Muscle of arm (tissue), 14 donors: ENCODE measurements at places on chromosomes 1 and 21. TPM values are rescaled to one million over a fixed set of nuclear protein-coding genes. Genes with fewer than 3 reads are reported as not detected.

- DNase-seq, result no peak
These were observed 88.8 kb downstream of the SYT2 start for GRCh38 chr1:202621446-202621845.

The NTRK1 gene
- polyA plus RNA-seq, result 0.37 TPM

GRCh38 chr21:42734323-42734971, 81.0 kb downstream of the PDE9A start:
- DNase-seq, result no peak

DNA sequence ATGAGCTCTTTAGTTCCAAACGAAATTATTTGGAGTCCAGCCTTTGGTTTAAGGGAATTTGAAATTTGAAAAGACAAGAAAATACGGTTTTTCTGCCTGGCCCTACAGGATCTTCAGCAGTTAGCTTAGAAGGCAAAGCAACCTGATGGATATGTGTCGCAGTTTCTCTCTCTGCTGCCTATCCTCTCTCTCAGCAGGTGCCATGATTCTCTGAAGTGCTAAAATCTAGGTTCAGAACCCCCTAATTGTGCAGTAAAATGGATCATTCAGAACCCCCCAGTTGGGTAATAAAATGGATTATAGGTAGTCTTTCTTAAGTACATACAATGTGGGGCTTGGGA, 446 bp upstream of the DEPDC1 start:
- no peak for DNase-seq

DNA sequence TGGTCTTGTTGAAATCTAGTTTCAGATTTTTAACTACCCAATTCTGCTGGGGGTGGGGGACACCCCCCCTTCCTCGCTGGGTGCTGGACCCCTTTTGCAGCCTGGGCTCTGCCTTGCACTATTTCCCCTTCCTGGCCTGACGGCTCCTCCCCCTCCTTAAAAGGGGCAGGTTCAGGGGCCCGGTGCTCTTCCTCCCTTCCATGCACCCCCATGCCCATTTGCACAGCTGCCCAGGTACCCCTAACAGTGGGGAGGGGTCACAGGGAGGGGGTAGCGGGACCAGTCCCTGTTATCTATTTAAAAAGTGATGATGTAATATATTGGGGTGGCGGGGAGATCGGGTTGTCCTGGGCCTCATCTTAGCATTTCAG, 15.3 kb downstream of the ZBTB7B start:
- no peak for DNase-seq

DNA sequence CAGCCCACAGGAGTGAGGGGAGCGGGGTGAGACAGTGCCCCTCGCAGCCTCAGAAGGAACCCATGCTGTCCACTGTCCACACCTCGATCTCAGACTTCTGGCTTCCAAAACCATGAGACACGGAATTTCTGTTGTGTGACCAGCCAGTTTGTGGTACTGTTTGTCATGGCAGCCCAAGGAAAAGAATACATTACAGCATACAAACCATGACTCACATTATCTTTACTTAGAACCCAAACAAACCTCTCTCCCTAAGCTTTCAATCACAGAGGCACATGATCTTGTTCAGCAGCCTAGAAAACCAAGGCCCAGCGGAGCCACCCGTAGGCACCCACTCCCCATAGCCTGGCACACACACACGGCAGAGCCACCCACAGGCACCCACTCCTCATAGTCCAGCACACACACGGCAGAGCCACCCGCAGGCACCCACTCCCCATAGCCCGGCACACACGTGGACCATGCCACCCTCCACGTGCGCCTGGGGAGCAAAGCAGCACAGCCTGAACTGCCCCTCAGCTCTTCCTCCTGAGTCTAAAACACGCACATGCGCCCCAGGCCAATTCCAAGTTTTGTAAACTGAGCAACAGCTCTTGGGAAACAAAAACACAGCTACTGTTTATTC, 458 bp upstream of the KRTAP10-4 start:
- DNase-seq, result no peak

- no peak for DNase-seq
These were observed 817.9 kb downstream of the PLA2G4A start for GRCh38 chr1:187646536-187647107.

The TCHHL1 gene
- polyA plus RNA-seq, result not detected

DNA sequence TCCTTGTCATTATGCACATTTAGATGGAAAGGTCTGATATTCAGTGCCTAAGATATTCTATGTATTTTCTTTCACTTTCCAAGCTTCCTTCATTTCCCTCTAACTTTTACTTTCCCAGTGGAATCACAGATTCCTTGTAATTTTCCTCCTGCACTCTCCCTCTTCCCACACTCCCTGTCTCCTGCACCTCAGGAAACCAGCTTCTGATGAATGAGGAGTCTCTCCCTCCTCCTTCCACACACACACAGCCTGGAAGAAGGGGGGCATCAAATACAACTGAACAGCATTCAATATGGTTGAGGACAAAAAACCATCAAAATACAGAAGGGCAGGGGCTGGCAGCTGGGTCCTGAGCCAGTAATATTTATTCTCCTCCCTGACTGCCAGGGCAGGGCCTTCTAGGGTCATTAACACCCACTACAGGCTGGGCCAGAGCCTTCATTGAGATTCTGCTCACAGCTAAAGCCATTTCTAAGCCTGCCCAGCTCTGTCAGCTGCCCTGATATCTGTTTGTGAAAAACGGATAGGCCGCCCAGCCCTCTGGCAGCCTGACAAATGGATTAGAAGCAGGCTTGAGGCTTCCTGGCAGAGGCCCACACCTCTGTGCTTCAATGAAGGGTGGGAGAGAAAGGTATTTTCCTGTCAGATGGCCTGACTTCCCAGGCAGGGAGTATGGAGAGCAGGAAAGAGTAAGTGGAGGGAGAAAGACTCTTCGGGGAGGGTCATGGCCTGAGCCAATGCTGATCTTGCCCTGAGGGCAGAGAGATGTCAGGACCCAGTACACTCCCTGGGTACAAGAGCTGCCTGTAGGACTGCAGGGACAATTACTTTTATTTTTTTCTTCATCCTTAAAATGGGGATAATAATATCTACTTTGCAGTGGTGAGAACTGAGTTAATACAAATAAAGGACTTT, 138.9 kb upstream of the SPATA6 start:
- no peak for DNase-seq

The KIF17 gene
- not detected for polyA plus RNA-seq

DNA sequence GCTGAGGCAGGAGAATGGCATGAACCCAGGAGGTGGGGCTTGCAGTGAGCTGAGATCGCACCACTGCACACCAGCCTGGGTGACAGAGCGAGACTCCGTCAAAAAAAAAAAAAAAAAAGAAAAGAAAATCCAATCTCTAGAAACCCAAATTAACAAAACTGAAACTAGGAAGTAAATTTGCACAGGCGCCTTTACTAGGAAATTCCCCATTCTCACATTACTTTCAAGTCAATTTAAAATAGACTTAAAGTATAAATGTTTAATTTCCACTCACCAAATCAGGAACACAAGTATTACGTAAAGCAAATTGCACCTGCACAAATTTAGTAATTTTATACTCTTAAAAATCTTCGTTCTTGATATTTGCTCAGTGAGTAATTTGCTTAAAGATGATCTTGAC, 67.8 kb upstream of the BCAR3 start:
- DNase-seq, result no peak

- DNase-seq, result no peak
These were observed 124.5 kb downstream of the CACHD1 start for GRCh38 chr1:64594446-64594845.

GRCh38 chr21:36159356-36159921, 2.8 kb downstream of the DOP1B start:
- no peak for DNase-seq

The DSTYK gene
- not detected for polyA plus RNA-seq

DNA sequence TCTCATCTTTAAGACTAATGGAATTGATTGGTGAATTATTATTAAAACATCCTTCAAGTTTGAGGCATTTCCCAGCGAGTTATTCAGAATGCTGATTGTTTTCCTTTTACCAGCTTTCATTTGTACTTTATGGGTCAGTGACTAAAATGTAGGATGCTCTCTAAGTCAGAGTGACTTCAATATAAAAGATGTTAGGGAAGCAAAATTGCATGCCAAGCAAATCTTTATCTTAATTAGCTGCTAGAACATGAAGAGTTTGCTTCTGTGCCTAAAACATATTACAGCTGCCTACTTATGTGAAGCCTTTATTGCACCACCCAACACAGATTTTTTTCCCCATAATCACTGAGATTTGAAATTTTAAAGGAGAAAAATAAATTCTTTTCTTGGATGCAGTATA, 79.8 kb upstream of the CYYR1 start:
- DNase-seq, result no peak

- DNase-seq, result peak; percentile 63
These were observed 318.8 kb downstream of the PCP4 start for GRCh38 chr21:40186045-40186444.

- DNase-seq, result no peak
These were observed 58.9 kb upstream of the ADARB1 start for GRCh38 chr21:45015469-45015860.

DNA sequence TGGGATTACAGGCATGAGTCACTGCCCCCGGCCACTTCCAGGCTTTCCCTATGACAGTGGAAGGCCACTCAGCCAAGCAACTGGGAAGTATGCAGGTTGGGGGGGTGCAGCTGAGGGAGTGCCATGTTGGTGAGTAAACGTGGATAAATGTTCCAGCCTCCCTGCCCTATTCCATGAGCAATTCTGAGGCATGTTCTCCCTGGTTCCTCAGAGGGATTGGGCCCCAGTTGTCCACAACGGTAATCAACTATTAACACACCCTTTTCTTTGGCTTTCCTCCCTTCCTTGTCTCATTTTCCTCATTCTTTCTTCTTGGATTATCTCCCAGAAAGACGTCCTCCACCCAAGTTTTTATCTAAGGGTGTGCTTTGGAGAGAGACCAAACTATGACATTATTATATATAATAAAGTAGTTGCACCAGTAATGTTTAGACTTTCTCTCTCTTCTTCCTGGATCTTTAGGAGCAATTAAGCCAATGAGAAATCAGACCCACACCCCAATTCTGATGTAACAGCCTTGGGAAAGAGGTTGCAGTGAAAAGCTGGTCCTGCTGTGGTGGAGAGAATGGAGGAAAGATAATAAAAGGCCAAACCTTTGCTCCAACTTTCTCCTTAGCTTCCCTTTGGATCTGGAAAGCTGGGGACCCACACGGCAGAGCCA, 6.8 kb upstream of the SLAMF9 start:
- peak; percentile 69 for DNase-seq

- no peak for DNase-seq
These were observed 646.3 kb downstream of the KIF26B start for GRCh38 chr1:245800901-245801605.

- DNase-seq, result no peak
These were observed 61.2 kb downstream of the ERI3 start for GRCh38 chr1:44293761-44294315.

The ZBTB8B gene
- polyA plus RNA-seq, result not detected

GRCh38 chr1:160727316-160727640, 11.8 kb upstream of the SLAMF7 start:
- DNase-seq, result no peak

DNA sequence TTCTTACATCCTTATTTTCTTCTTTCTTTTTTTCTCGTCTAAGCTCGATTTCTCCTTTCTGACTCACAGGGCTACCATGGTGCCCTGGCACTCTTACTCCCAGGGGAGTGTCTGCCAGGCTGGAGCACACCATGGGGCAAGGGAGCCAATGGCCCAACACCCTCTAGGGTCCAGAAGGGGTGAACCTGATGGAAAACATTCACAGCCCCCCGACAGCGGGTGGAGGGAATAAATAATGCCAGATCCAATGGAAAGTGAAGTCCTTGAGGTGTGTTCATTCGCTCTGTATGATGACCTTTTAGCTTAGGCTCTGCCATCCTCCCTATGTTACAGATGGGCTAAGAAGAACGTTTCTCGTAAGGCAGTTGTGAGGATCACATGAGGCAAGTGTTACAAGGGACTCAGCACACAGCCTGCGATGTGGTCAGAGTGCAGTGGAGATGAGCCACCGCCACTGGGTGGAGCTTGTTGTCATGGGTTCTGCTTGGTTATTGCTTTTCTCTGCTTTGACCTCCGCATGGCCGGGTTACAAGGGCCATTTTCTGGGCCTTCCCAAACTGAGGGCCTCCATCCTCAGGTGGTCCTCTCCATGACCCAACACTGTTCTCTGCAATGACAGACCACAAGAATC, 3.5 kb upstream of the FCMR start:
- no peak for DNase-seq

DNA sequence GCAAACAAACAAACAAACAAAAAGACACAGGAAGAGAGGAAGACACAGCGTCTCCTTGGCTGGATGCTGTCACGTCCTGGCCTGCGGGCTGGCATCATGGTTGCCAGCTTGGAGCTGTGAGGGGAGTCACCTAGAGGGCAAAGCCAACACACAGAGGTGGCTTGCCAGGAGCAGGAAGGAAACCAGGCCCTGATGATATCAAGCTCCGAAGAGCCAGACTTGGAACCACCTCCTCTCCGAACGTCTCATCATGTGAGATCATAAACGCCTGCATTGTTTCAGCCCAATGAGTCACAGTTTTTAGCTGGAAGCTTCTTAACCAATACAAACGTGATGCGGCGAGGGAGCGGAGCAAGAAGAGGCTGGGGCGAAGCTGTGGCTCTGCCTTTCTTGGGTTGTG, 8.7 kb downstream of the PLA2G2D start:
- DNase-seq, result no peak

The IGSF9 gene
- 8.4 TPM for polyA plus RNA-seq

- DNase-seq, result no peak
These were observed 21.6 kb downstream of the KIF21B start for GRCh38 chr1:201001962-201002361.

GRCh38 chr1:202207292-202207691, 13.7 kb downstream of the LGR6 start:
- no peak for DNase-seq
